Lung (tissue), 17 donors: ENCODE measurements at places on chromosomes 6 and 20.
A peak's percentile ranks its signal among the peaks of the same experiment; 100 is the strongest.

DNA sequence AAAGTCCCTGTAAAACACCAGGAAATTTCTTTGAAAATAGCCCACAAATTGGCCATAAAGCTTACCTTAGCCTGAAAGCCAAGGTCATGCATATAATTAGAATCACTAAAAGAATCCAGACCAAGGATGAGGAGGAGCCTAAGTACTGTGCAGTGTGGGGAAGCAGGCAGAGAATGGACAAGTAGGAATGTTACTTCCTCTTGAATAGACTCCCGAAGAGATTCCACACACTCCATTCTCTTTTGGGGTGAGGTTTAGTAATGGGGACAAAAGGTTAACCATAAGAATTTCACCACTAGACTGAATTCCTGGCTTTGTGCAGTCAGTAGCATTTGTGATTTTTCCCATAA, 27.5 kb upstream of the MARCKS start:
- DNase-seq: no peak

GRCh38 chr6:14910692-14911547, 334.9 kb upstream of the JARID2 start:
- DNase-seq: peak; percentile 59

GRCh38 chr20:41087777-41088176, 49.6 kb upstream of the PLCG1 start:
- no peak for DNase-seq

DNA sequence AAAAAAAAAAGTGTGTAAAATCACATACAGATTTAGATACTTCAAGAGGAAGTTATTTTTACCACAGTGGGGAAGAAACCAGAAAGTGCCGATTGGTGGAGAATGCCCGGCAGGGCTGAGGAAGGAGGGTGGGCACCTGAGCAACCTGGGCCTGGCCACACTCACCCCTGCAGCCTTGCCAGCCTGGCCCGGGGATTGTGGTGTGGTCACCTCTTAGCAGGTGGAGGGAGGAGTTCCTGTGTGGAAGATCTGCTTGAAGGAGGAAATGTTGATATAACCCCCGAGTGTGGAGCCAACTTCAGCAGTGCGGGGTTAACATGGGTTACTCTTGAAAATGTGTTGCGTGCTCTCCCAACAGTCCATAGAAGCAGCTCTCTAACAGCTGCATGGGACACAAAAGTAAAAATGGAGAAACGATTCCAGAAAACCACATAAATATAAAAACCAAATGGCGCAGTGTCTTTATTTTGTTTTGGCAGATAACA, 14.7 kb downstream of the UST start:
- peak; percentile 68 for DNase-seq

DNA sequence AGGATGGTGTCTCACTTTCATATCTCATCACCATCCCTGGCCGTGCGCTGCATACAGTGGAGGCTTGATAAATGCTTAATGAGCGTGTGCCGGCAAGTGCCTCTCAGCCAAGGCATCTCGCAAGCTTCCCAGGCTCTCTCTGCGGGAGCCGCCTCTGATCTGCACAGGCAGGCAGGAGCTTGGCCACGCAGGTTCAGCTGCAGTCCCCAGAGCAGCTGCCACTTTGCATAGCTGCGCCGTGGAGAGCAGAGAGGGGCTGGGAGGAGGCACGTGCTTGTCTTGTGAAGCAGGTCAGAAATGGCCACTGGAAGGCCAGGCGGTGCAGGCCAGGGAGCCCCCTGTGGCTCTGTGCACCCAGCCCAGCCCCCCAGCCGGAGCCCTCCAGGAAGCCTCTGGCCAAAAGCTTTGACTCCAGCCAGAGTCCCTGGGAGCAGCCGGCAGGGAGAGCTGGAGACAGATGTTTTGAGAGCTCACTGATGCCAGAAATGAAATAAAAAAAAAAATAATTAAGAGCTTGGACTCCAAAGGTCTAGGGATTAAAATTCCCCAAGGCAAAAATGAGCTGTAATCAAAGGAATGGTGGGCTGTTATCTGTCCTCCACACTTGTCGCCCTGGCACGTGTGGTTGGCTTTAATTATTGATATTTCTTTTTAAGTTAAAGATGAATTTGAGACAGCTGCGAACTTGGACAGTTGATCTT, 377.0 kb downstream of the CDH4 start:
- DNase-seq: peak; percentile 52

DNA sequence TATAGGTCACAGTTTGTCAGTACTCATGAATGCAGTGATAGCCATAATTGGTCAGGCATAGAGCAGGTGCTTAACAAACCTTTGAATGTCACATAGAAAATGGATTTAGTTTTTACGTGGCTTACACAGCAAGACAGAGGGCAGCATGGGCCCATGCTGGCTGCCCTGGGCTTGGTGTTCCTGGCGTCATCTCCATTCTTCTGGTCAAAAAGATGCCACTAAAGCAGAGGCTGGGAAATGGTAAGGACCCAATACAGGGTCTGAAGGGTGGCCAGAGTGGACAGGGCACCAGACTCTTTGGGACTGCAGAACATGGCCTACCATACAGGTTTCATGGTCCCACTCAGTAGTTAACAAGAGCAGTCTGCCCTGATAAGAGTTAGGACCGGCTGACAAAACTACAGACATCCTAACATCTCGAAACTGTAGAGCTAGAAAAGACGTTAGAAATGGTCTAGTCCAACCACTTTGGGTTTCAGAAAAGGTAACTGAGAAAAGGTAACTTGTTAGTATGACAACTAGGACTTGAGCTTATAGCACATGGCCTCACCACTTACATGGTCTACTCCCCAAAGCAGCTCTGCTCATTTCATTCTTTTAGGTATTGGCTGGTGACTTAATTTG, 22.6 kb downstream of the HEBP2 start:
- no peak for DNase-seq

DNA sequence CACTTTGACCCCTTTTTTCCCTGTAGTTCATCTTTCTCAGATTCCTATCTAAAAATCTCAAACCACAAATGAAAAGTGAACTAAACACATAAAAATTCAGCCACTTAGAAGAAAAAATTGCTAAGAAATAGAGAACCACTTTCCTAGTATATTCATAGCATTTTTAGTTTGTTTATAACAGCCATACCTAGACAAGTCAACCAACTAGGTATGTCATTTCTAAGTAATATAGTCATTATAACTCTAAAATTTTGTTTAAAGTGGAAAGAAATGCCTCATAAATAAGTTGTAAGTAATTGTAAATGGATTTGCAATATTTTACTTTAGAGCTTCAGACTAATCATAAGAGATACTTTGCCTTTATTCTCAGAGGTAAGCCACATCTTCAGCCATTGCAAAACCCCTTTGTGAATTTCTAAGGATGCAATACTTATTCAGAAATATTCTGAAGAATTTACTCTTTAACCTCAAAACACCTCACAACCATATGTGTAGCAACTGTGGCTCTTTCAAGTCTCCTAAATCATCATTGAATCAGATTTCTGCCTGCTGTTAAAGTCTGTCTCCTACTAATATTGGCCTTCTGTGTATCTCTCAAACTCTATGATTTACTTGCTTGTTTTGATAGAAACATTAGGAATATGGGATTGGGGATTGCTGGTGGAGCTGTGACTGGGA, 6.9 kb upstream of the SUMO4 start:
- no peak for DNase-seq

GRCh38 chr20:46893877-46894578, 615 bp upstream of the EYA2 start:
- no peak for DNase-seq
